ENCODE measurements at places on chromosomes 2 and 18. TPM values are rescaled to one million over a fixed set of nuclear protein-coding genes. Genes with fewer than 3 reads are reported as not detected.

Gene TFPI
- total RNA-seq, result 9.1 TPM

DNA sequence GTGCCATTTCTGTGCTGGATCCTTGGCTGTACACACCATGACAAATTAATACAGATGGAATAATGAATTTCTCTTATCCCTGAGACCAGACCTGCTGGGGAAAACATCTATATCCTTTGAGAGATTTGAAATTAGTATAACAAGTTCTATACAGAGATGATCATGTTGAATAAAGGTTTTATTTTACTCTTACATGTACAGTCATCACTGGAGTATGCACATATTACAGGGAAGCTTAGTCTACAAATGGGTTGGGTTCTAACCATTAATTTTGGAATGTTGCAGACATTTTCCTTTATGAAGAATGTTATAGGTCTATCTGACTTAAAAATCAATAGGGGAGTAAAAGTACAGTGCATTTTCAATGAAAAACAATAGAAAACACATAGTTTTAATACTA is 29.9 kb upstream of the MMADHC start:
- ATAC-seq, result no peak

DNA sequence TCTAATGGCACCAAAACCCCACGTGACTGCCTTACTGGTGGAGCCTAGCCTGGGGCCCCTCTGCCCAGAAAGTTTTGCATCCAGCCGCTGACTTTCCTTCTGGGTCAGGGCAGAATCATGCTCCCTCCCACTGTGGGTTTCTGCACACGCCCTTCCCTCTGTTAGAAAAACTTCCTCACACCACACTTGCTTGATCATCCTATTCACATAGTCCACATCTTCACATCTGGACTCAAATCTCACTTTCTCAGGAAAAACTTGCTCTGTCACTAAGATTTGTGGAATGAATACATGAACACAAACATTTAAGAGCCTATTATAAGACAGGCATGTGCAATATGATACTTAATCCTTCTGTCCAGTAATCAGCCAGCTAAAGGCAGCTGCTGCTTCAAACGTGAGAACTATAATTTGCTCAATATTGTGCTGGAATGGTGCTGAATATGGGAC is 274.7 kb downstream of the RND3 start:
- ATAC-seq, result no peak

Gene ARHGEF4
- 41.8 TPM for total RNA-seq

DNA sequence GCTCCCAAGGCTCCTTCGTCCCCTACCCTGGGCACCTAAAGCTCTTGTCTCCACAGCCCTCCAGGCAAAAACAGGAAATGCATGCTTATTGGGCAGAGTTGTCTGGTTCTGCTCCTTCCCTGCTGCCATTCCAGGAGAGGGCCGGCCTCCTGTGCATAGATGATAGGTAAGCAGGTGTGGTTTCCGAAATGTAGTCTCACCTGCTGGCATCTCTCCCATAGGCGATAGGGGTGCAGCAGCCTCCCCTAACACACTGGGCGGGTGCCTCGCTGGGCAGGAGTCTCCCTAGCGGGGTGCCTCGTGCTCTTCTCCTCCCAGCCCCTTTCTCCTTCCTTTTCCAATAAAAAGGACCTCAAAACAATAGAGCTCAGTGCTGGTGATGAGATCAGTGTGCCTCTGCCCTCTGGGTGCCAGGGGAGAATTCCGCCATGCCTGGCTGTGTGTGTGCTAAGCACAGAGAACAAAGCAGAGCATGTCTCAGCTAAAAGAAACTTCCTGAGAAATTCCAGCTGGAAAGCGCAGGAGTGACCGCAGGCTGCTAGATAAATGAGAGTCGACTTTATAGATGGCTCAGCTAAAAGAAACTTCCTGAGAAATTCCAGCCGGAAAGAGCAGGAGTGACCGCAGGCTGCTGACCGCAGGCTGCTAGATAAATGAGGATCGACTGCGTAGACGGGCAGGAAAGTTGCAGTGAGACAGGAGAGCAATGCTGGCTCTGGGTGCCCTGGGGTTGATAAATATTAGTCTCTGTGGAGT is 11.3 kb upstream of the PXDN start:
- ATAC-seq, result no peak

Gene REG1B
- not detected for total RNA-seq

Gene LRP1B
- total RNA-seq, result 0.40 TPM

Gene STAT1
- 51.0 TPM for total RNA-seq

GRCh38 chr2:6523476-6523875 is 342.2 kb downstream of the CMPK2 start:
- no peak for ATAC-seq

DNA sequence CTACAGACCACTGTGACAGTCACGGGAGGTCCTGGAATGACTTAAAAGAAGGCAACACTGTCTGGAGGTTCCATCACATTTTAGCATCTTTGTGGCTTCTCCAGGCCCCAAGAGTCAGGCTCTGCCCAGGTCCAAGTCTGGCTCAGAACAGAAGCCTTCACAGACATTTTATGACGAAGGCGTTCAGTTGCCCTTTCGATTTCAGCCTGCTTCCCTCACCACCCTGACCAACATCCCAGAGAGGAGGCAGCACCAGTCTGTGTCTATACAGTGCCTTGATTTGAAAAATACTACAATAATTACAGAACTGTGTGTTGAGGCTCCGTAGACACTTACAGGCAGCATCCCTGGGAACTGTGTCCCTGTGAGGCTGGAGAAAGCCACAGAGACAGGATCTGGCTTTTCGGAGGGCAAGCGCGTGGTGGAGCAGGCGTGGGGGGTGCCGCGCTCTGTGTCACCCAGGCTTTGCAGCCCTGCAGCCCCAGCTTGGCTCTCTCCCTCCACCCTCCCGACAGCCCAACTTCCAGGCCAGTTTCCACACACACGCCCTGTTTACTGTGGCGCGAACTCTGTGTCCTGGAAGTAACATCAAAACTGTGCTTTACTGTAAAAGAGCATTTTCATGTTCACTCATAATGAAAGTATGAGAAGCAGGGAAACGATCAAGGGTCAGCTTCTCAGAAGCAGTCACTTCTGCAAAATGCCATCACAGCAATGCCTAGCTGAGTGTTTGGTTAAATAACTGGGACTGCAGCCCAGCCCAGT is 153.5 kb upstream of the ALKAL2 start:
- ATAC-seq, result no peak

DNA sequence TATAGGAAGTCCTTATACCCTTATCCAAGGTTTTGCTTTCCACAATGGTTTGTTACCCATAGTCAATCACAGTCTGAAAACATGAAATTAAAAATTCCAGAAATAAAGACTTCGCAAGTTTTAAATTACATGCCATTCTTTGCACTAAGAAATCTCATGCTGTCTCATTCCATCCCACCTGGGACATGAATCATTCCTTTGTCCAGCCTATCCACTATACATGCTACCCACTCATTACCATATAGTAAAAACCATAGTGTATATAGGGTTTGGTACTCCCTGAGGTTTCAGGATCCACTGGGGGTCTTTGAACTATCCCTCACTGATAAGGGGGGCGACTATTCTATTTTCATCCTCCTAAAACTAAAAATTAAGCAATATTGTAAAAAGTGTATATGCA is 17.0 kb downstream of the SP3 start:
- no peak for ATAC-seq

Gene CDKL4
- total RNA-seq, result 0.28 TPM

- peak; percentile 62 for ATAC-seq
Measured at GRCh38 chr2:173667415-173667814, 297.8 kb downstream of the SP3 start.

Gene CEP76
- total RNA-seq, result 6.1 TPM

- no peak for ATAC-seq
Measured at GRCh38 chr2:197293252-197294007, 17.1 kb downstream of the ANKRD44 start.

- ATAC-seq, result no peak
Measured at GRCh38 chr2:115763601-115764000, 1321.2 kb downstream of the DPP10 start.

GRCh38 chr2:157891643-157892041 is 15.5 kb upstream of the ACVR1 start:
- ATAC-seq, result no peak

GRCh38 chr18:13266218-13267100 is 47.9 kb downstream of the LDLRAD4 start:
- ATAC-seq, result no peak

Gene LYG2
- not detected for total RNA-seq

DNA sequence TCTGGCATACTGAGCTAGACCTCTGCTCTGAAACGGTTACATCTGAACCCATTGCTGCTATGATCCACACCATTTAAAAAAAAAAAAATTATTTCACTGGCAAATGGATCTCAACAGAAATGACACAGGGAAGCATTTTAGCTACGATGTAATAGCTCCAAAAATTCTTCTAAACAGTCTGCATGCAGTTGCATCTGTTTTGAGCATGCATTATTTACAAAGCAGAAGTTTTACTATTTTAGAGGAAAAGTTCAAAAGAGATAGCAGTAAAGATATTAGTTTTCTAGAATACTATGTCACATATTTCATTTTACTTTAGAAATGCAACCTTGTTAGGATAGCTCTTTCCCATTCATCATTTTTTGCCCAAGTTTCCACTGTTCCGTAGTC is 265.7 kb downstream of the MEIS1 start:
- ATAC-seq, result no peak

Gene MROH2A
- total RNA-seq, result 0.52 TPM

Gene GALR1
- total RNA-seq, result not detected

DNA sequence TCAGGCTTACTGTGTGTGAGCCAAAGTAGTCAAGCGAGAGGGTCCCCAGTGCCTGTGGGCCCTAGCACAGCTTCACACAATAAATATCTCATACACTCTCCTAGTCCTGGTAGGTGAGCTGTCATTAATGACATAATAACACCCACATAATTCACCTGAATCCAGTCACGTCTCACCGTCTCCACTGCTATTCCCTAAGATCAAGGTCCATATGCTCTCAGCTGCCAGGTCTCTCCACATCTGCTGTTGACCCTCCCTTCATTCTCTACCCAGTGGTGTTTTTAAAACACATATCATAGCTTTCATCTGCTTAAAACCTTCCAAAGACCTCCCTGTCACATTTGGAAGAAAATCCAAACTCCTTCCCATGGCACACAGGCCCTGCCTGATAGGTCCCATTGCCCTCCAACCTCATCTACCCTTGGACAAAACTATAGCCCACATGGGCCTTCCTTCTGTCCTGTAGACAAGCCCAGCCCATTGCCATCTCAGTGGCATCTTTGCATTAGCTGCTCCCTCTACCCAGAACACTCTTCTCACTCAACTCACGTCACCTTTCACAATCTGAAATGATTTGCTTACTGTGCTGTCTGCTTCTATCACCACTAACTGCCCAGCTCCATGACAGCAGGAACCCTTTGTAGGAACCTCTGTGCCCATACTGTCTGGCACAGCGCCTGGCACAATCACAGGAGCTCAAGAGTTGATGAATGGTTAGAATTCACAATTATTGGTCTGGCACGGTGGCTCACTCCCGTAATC is 7.5 kb downstream of the KCNG3 start:
- no peak for ATAC-seq

Gene KCNE4
- 0.12 TPM for total RNA-seq

GRCh38 chr18:42045346-42045745 is 90.3 kb downstream of the PIK3C3 start:
- no peak for ATAC-seq

DNA sequence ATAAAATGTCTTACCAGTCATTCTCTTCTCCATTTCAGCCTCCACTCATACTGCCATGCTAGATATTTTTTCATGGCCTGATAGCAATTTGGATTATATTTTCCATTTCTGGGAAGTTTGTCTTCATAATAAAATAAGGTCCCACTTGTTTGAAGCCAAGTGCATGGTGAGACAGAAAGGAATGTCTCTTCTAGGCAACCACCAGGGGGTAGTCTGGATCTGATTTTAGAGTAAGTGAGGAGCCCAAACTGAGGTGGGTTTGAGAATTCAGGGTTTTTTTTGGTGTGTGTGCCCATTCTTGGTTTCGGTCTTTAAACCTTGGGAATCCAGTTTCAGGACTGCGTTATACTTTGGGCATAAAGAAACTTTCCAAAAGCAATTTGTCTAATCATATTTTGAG is 315.5 kb downstream of the RPRM start:
- ATAC-seq, result no peak

Gene SGO2
- 6.3 TPM for total RNA-seq

Gene INHA
- total RNA-seq, result 0.28 TPM

DNA sequence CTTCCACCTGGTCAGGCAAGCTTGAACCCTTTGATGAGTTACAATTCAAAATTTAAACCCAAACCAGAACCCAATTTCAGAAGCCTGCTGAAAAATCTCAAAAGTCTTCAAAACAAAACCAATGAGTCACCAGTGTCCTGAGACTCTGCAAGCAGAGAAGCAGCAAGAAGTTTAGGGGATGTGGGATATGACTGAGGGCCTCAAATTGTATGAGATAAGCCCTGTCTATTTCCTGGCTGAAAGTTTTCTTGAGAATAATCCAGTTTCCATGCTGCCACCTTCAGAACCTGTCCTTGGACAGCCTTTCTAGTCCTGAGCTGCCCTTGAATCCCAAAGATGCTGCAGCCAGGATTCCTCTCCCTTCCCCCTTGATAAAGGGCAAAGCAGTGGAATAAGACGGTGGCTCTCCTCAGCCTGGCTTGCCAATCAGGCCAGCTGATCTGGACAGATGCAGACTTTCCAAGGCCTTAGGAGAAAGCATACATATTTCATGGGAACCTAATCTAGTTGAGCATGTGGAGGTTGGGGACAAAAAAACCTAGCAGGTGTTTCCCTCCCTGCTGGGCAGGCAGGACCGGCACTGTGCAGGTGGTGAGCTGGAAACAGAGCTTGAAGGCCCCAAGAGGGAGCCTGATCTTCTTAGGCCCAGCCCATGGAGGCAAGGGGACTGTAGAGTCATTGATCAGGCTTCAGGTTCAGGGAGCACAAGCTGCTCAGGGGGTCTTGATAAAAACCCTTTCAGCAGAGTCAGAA is 278.0 kb upstream of the MGAT5 start:
- ATAC-seq, result no peak

DNA sequence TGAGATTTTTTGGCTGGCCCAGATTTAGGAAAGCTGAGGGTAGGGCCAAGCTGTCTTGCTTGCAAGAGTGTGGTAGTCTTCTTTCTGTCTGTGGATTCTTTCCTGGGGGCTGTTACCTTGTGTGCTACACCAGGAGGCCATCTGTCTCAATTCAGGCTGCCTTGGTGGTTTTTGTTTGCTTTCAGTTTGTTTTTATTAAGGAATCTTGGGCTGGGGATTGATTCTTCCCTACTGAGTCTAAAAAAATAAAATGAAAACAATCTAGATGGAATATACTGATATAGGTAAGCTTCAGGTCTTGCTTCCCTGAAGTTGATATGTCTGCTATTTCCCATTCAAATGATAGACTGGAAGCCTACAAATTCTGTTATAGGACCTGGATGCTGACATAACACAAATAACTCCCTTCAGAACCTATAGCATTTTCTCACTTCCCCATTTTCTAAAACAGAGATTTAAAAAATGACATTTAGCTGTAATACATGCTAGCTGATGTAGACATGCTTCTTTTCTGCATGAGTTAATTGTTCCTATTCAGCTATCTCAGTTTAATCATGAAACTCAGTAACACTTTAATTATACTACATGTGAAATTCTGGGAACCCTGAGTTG is 5.3 kb downstream of the LHCGR start:
- ATAC-seq, result no peak

GRCh38 chr18:61973273-61974115 is 80.7 kb upstream of the RNF152 start:
- ATAC-seq, result no peak

Gene UGT1A4
- 0.80 TPM for total RNA-seq

All from esophagus mucosa (tissue), 1 donor.